Liver (tissue), 10 donors: ENCODE measurements at places on chromosomes 5 and 9.

GRCh38 chr5:139872052-139872766 lies 76.6 kb downstream of the PSD2 start:
- DNase-seq: no peak

DNA sequence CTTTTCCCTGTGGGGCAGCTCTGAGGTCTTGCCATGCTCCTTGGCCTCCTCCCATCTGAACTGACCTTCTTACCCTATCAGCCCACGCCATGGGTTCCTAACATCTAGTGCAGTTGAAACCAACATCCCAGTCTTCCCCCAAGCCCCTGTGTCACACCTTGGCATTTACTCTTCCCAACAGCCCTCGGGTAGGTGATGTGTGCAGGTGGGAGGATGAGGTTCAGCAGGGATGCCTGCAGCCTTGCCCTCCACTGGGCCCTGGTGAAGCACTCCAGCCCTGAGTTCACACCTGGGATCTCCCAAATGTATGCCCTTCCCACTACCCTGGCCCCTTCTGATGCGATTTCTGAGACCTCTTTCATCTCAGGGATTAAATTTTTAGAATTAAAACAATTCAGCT lies 15.5 kb downstream of the IRX2 start:
- DNase-seq: no peak

GRCh38 chr5:91383027-91383955 lies at the start of gene ARRDC3:
ARRDC3 (minus strand) TSS chr5:91383317; CDS start chr5:91383092, 225 bp downstream.
- DNase-seq: peak; percentile 96

- no peak for DNase-seq
Observed at GRCh38 chr9:20624201-20625002, 2.1 kb upstream of the MLLT3 start.

DNA sequence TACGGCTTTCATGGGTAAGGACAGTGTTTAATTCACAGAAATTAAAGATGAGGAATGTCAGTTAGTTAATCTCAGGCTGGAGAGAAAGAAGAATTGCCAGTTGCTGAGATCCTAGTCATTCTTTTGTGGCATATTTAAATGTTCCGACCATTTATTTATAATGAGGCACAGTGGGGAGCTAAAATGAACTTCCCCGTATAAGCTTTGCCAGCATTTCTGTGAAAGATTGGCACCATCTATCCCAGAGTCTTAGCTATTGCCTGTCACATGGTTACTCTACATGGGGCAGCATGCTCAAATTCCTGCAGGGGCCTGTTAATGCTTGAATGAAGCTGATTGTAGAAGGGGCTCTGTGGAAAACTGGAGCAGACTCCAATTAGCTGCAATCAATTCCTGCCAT lies 314.1 kb downstream of the PRELID2 start:
- DNase-seq: no peak

DNA sequence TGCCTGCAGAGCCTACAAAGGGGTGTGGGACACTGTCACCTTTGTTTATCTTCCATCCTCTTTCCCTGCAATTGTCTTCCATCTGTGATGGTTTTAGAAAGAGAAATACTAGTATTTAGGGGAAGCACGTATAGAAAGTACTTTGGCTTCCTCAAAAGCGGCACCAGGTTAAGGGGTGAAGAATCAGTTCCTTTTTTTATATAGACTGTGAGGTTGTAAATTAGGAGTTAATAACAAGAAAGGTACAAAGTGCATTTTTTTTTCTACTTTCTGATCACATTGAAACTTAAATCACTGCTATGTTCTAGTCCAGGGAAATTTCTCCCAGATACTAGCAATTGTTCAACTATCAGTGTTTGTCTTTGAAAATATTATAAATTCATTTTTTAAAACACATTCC lies 219.3 kb downstream of the CEMIP2 start:
- no peak for DNase-seq

DNA sequence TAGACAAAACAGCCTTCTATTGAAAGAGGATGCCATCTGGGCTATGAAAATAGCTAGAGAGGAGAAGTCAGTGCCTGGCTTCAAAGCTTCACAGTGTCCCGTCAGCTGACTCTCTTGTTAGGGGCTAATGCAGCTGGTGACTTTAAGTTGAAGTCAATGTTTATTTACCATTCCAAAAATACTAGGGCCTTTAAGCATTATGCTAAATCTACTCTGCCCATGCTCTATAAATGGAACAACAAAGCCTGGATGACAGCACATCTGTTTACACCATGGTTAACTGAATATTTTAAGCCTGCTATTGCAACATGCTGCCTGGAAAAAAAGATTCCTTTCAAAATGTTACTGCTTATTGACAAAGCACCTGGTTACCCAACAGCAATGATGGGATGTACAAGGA lies 309.1 kb downstream of the NTRK2 start:
- no peak for DNase-seq

DNA sequence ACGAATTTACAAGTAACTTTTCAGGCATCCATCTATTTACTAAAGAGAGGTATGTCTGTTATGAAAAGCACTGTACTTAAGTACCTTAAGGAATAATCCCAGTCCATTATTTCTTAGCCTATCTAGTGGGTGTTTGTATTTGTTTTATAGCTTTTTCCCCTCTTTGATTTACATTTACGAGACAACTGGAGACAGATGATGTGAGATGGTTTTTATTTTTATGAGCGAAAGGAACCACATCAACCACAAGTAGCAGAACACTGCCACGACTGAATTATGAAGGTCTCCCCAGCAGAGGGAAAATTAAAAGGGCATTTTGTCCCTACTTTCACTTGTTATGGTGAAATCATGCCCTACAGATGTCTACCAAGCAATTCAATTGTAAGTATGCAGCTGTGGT lies 357.8 kb downstream of the NFIB start:
- DNase-seq: no peak

DNA sequence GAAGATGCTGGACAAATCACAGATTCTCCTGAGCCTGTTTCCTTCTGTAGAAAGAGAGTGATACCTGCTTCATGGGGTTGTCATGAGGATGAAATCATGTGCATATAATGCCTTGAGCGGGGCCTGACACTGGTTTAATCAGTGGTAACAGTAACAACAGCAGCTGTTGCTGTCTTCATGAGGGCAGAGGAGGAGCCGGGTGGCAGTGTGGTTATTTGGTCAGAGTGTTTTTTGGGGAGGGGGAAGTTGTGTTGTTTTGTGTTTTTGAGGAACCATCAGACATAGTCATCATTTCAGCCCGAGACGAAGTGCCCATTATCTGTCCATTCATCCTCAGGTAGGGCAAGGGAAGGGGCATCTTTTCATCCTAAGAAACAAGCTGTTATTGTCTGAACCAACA lies 44.0 kb downstream of the NEURL1B start:
- no peak for DNase-seq

DNA sequence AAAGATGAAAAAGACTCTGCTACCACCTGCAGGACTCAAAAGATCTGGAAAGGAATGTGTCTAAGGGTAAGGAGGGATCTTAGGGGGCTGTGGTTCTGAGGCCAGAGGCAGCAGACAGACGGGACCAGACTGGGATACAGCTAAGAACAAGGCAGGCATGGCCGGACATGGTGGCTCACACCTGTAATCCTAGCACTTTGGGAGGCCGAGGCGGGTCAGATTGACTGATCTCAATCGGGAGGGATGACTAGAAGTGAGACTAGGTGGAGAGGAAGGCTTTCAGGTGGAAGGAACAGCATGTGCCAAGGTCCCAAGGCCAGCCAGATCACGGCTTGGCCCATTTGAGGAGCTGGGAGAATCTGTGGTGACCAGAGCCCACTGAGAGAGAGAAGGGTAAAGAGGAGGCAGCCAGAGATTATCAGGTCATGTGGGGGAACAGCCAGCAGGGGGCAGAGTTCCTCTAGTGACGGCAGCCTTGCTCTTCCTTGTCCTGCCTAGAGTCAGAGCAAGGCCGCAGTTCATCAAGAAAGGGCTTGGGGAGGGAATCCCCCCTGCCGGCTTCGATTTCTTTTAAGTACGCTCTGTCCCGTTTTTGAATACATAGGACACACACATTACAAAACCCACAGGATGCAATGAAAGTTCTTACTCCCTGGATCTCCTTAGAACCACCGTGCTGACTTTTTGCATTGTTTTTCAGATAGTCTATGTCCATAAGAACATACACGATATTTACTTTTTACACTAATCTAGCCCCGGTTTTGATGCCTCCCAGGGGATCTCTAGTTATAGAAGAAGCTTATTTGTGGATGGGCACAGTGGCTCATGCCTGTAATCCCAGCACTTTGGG lies 2.6 kb upstream of the OLFML2A start:
- DNase-seq: peak; percentile 87

DNA sequence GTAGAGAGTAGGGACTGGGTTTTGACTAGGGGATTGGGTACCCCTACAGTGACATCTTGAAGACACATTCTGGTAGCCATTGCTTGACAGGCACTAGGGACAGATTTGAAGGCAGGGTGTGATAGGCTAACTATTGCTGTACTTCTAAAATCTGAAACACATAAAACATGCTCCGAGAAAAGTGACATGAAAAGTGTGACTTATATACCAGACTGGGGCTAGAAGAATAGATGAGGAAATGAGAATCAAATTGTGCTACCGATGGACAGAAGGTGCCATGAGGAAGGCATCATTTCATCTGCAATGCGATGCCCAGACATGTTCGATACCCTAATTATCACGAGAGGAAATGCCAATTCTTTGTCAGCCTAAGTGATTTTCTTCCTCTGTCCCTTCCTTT lies 475.8 kb downstream of the SPOCK1 start:
- no peak for DNase-seq

GRCh38 chr5:54996466-54996865 lies 11.1 kb upstream of the ESM1 start:
- DNase-seq: no peak

DNA sequence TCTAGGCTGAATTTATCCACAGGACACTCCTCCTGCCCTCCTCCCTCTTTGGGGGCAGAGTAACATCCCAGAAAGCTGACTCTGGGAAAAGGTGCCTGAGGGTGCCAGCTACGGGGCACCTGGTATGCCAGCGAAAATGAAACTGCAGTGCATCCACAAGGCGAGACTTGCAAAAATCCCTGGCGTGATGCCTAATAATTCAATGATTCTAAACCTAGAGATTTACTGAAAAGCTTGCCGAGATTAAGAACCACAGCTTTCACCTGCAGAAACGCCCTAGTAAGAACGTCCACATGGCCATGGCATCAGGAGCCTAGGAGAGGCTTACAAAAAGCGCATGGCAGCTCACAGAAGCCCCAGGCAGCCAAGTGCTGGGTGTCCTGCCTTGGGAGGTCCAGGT lies 20.9 kb downstream of the CCNJL start:
- DNase-seq: no peak

GRCh38 chr5:152405145-152405544 lies at the start of gene NMUR2:
NMUR2 (minus strand) TSS chr5:152405279; CDS start chr5:152405113, 166 bp downstream.
- no peak for DNase-seq

DNA sequence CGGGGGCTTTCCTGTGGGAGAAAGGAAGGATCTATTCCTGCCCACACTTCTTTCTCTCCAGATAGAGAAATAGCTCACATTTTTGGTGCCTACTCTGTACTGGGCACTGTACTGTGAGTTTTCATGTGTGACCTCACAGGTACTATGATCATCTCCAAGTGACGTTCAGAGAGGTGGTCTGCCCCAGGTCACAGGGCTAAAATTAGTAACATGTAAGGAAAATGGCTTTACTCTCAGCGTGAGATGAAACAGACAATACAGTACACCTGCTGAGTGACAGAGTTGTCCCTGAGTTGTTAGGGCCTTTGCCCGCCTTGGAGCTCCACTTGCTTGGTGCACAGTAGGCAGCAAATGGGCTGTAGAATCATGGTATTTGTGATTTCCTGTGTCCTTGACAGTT lies 306.1 kb upstream of the DMRT1 start:
- no peak for DNase-seq

- DNase-seq: peak; percentile 32
Observed at GRCh38 chr9:137299938-137300337, 2.1 kb downstream of the NRARP start.

- no peak for DNase-seq
Observed at GRCh38 chr5:52799358-52799982, 11.8 kb downstream of the ITGA1 start.

DNA sequence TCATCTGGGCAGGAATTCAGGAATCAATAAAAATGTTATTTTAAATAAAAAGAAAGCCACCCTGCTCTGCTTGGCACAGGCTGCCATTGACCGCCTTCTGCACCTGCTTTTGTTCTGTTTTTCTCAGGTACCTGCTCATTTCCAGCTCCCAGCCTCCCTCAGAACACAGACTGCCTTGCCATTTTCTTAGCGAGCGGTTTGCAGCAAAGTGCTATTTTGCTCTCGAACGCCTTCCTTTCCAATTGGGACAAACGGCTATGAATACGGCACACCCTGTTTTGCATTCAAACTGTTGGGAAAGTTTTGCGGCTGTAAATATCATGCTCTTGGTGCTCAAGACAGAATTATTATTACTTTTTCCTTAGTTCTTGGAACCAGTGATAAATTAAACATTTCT lies 25.1 kb upstream of the FCN1 start:
- DNase-seq: no peak

DNA sequence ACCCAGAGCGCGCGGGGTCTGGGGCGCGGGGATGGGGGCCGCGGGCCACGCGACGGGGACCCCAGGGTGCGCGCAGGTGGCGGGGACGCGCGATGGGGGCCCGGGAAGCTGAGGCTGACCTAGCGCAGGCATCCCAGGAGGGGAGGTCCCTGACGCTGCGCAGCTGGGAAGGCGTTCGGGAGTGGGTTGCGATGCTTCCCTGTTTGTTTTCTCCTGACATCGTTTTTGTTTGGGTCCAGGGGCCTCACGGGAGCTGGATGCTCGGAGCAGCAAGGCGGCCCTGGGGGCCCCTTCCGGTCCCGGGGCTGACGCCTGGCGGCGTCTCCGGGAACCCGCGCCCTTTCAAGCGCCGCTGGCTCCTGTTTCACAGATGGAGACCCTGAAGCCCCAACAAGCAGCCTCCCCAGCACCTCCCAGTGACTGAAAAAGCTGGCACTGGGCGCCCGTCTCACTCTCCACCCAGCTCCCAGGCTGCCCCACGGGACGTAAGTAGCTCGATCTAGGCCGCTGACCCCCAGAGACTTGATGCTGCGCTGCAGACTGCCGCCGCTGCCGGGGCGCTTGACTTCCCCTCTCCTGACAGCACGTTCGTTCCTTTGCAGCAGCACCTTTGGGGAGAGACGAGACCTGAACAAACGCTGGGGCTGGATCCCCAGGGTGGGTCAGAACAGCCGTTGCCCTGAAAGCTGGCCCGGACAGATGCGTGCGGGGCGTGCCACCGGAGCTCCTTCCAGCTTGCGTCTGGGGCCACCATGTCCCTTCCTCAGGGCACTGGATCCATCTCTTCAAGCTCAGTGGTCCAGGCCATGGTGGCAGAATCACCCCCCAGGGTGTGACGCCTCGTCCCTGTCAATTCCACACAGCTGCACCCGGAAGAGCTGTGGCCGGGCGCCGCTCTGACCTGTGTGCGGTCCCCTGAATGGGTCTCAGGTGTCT lies 593 bp downstream of the BRD3OS start:
- peak; percentile 44 for DNase-seq
